ENCODE measurements at places on chromosomes 2 and 18. TPM values are rescaled to one million over a fixed set of nuclear protein-coding genes. Genes with fewer than 3 reads are reported as not detected.

MYCN gene
- 38.1 TPM for polyA plus RNA-seq

IWS1 gene
- 67.8 TPM for polyA plus RNA-seq

IL1R1 gene
- polyA plus RNA-seq: 29.5 TPM

MTHFD2 gene
- polyA plus RNA-seq: 30.8 TPM

RAX gene
- polyA plus RNA-seq: not detected

ANKRD29 gene
- polyA plus RNA-seq: 0.58 TPM

ELOA2 gene
- polyA plus RNA-seq: 0.16 TPM

EN1 gene
- not detected for polyA plus RNA-seq

DCC gene
- polyA plus RNA-seq: 8.0 TPM

DCTN1 gene
- 179 TPM for polyA plus RNA-seq

PIEZO2 gene
- polyA plus RNA-seq: 15.3 TPM

CHAC2 gene
- 3.7 TPM for polyA plus RNA-seq

ASPRV1 gene
- polyA plus RNA-seq: 5.1 TPM

GRCh38 chr2:147086715-147087114, 758.1 kb upstream of the ACVR2A start:
- DNase-seq: no peak

DNA sequence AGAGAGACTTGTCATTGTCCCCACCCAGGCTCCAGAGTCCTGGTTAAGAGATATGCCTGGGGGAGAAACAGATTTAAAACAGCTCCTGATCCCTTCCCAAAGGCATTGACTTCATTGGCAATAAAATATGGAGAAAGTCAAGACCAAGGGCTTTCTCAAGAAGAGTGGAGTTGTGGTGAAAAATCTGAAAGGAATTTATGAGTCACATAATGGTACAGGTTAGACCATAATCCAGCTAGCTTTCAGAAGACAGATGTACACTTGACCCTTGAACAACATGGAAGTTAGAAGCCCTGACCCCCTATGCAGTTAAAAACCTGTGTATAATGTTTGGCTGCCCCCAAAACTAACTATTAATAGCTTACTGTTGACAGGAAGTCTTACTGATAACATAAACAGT, 599.1 kb upstream of the SOX11 start:
- no peak for DNase-seq

DNA sequence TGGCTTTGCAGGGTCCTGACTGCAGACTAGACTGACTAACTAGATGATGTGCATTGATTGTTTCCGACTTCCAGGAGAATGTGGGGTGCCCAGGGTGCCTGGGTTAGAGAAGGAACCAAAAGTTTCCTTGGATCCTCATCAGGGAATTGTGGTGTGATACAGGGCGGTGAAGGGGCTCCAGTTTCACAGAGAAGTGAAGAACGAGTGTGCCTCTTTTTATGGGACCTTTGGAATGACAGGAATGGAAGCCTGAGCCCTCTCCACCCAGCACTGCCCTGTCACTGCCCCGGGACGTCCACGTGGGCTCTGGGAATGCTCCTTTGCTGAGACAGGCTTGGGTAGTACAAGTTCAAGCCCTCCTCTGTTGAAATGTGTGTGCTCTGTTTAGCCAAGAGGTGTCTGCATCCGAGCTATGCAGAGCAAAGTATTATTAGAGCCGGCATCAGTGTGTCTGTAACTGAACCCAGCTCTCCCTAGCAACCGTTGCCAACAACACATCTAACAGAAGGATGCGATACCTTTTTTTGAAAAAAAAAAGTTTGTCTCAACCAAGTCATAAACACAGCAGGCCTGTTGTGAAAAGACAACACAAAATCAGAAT, 183.6 kb downstream of the SMAD7 start:
- DNase-seq: peak; percentile 84

DNA sequence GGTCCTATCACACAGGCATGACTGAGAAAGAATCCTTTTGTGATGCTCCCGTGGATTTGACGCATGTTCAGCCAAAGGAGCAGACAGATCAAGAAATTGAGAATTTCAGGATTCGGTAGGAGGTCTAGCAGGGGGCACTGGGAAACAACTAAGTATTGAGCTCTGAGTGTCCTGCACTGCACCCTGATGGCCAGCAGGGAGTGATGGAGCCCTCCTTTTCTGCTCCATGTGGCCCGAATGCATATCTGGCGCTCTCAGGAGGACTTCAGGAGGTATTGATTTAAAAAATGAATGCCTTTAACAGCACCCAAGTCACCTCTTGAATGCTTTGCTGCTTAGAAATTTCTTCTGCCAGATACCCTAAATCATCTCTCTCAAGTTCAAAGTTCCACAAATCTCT, 58.0 kb downstream of the ZNF519 start:
- no peak for DNase-seq

DNA sequence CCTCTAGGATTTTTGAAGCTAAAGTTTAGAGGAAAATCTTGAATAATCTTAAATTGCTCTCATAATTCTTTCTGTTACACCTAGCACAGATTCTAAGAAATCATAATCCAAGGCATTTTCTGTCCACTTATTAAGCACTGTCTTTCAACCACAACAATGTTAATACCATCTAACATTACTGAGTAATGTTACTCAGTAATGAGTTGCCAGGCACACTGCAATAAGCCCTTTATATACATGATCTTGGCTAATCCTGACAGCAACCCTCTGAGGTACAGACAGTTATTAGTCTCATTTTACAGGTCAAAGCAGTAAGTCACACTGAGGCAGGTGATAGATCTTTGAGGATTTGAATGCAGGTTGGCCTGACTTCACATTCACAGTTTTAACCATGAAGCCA, 291.9 kb downstream of the ALK start:
- no peak for DNase-seq

- no peak for DNase-seq
Measured at GRCh38 chr18:45284174-45284573, 331.1 kb upstream of the SLC14A2 start.

DNA sequence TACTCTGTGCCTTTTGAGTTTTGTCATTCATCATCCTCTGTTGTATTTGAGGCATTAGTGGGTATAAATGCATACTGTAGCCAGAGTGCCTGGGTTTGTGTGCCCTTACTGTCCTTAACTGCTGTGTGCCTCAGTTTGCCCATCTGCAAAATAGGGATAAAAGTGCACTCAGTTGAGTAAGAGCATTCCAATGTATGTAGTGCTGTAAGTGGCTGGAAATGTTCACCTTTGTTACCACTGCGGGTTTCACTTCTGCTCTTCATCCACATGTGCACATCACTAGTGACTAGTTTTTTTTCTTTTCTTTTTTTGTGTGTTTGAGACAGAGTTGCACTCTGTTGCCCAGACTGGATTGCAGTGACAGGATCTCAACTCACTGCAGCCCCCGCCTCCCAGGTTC, 39.9 kb downstream of the PLEKHB2 start:
- no peak for DNase-seq

- no peak for DNase-seq
Measured at GRCh38 chr2:29954316-29954715, 32.9 kb upstream of the ALK start.

DNA sequence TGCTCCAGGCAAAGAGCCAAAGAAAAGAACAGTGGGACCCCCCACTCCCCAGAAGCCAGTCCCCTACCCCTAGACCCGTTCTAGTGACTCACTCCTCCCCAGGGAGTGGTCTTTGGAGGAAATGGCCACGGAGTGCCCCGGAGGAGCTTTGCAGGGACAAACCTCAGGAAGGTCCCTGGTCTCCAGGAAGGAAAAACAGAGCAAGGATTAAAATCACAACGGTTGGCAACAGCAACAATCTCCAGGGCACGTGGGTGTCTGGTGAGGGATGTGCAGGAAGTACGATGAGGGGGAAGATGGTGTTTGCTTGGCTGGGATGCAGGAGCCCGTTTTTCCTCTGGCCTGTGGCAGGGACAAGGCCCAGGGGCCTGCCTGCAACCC, 135.0 kb downstream of the SMAD2 start:
- no peak for DNase-seq

GRCh38 chr18:8142131-8142711, 467.0 kb upstream of the RAB12 start:
- no peak for DNase-seq

GRCh38 chr18:8882632-8883408, 177.5 kb downstream of the MTCL1 start:
- no peak for DNase-seq

- no peak for DNase-seq
Measured at GRCh38 chr2:156476021-156476849, 40.1 kb downstream of the GPD2 start.

DNA sequence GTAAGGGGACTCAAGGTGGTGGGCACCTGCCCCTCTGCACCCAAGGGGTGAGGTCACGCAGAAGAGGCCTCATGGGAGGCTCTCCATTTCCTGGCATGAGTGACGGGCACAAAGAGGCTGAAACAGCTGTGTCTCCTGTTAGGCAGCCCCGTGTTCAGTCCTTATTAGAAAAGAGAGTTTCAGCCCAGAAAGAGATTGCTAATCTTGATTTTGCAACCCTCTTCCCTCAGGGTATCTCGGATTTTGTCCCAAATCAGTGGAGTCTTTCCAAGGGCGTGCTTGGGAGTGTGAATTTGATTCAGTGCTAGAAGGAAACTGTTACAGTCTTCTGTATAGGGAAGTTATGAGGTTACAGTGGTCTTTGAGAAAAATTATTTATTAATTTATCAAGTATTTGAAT, 10.4 kb downstream of the TNFRSF11A start:
- DNase-seq: no peak

DNA sequence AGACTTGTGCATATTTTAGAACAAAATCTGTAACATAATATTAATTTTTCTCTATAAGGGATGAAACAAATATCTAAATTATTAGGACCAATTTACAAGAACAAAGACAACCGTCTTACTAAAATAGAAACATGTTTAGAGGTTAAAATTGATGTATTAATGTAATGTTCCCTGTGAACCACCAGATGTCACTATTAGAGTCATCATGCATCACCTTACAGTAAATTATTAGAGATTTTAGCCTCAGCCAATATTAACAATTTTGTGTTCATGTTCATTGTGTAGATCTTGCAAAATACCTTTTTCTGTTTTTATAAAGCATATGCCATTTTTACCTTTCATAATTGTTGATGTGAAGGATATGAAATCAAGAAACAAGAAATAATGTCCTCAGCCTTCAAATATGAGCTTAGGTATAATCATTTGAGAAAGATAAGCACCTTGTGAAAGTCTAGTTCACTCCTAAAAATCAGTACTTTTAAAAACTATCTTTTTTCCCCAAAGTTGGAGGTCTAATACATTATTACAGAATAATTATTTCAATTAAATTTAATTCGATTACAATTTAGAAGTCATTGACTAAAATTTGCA, 344.3 kb upstream of the KCNH7 start:
- DNase-seq: no peak

GRCh38 chr2:241601841-241602240, 35.1 kb downstream of the THAP4 start:
- no peak for DNase-seq

DNA sequence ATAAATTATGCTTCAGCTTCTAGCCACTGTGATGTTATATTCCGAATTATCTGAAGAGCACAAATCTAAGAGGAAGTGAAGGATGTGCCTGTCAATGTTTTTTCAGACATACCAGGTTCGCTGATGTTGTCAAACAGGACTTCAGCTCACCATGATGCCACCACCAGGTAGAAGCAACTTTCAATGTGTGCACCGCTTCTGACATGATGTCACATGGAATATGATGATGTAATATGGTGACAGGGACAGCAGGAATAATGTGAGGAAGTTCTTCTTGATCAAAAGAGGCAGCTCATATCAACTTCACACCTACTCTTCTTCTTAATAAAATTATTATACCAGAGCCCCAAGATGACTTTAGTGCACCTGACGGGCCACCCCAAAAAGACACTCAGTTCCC, 893.2 kb downstream of the BCL11A start:
- DNase-seq: no peak

DNA sequence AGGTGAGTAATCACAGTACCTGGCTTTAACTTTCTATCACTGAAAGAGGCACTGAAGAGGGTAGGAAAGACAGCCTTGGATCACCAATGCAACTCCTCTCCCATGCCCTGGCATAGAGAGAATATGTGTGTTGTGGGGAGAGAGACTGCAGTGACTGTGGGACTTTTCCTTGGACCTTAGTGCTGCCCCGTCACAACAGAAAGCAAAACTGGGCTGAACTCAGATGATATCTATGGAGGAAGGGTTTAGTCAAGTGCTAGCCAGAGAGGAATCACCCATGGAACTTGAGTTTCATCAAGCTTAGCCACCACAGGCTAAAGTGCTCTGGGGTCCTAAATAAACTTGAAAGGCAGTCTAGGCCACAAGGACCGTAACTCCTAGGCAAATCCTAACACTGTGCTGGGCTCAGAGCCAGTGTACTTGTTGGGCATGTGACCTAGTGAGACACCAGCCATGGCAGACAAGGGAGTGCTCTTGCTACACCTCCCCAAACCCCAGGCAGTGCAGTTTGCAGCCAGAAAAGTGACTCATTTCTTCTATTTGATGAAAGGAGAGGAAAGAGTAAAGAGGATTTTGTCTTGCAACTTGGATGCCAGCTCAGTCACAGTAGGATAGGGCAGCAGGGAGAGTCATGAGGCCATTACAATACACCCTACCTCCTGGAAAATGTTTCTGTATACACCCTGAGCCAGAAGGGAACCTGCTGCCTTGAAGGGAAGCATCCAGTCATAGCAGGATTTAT, 105.8 kb upstream of the SPOPL start:
- DNase-seq: no peak

DNA sequence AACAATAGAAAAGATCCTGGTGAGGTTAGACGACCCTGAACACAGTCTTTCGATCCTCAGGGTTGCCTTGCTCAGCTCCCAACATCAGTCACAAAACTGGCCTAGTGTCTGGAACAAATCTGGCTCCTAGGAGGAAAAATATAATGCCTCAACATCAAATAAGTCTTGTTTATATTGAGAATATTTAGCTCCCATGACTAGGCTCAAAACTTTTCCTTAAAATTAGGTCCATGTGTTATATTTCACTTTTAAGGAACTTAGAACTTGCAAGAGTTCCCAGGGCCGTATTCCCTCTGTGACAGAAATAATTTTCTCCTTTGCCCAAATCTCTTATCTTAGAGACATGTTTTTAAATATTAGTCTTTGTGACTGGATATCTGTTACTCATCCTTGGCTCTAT, 819.7 kb upstream of the ZEB2 start:
- DNase-seq: no peak

- DNase-seq: no peak
Measured at GRCh38 chr2:160061944-160062291, 497 bp downstream of the PLA2R1 start.

- no peak for DNase-seq
Measured at GRCh38 chr2:37590119-37590571, 81.3 kb downstream of the CDC42EP3 start.

DNA sequence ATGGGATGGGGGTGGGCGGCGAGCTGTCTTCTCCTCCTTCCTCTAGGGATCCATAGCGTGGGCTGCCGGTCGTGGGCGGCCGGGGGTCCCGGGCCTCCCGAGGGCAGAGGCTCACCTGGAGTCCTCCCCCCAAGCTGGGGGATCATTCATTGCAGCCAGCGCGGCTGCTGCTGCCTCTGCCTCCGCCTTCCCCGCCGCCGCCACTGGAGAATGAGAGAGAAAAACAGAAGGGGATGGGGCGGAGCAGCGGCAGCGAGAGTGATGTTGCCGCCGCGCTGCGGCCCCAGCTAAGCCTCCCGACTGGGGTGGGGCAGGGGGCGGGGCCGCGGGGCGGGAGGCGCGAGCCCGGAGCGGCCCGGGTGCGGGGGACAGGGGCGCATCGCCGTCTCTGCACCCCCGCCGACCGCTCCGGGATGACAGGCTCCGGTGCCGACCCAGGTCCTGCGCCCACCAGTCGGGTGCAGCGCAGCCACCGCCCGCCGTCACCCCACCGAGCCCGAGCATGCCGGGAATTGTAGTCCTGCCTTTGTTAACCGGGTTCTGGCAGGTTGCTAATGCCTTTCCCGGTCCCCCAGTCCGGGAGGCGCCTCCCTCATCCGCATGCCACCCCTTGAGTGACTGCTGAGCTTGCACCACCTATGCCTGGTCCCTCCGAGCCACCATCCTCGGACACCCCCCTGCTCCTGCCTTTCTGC, at the start of gene KIF3C:
KIF3C (minus strand) TSS at position 225 of the 695 bp plus-strand sequence. CDS start 580 bp downstream, outside the sequence.
- DNase-seq: peak; percentile 73

Data from renal pelvis (tissue), 12 donors.